ENCODE measurements at places on chromosomes 7 and 10.

GRCh38 chr10:100043796-100044195, 34.0 kb upstream of the DNMBP start:
- DNase-seq, result no peak

DNA sequence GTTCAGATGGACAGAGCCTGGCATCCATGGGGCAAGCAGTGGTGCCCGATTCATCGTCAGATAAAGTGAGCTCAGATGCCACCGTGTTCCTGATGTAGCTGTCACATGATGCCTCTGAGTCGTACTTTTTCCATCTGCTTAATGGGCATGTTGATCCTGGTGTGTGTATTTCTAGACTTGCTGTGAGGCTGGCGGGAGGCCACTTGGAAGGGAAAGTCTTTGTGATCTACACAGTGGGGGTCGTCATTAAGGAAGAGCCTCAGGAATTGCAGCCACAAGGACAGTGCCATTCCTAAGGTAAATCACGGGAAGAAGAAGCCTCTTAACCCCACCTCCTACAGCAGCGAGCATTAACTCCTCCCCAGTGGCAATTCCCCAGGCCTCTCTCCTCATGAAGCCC, 63.0 kb downstream of the RGS10 start:
- DNase-seq, result no peak

- no peak for DNase-seq
Observed at GRCh38 chr7:140078392-140078791, 15.6 kb upstream of the PARP12 start.

DNA sequence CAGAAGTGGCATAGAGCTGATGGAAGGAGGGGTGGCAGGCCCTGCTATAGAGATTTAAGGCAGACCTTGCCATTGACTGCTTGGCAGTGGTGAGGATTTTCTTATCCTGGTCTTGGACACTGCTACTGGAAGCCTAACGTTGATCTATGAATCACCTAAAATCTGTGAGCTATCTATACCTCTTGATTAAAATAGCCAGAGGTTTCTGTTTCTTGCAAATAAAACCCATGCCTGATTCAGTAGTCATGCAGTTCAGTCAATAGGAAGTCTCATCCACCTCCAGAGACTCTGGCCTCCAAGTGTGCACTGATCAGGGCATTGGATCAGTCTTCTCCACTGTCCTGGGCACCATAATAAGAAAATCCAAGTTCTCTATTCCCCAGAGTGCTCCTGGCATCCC, 286.5 kb downstream of the PTEN start:
- DNase-seq, result no peak

- DNase-seq, result no peak
Observed at GRCh38 chr7:35802649-35803048, 1.8 kb downstream of the SEPTIN7 start.

GRCh38 chr7:47221826-47222225, 360.1 kb downstream of the TNS3 start:
- DNase-seq, result no peak

- no peak for DNase-seq
Observed at GRCh38 chr7:74023092-74023536, 4.9 kb upstream of the ELN start.

DNA sequence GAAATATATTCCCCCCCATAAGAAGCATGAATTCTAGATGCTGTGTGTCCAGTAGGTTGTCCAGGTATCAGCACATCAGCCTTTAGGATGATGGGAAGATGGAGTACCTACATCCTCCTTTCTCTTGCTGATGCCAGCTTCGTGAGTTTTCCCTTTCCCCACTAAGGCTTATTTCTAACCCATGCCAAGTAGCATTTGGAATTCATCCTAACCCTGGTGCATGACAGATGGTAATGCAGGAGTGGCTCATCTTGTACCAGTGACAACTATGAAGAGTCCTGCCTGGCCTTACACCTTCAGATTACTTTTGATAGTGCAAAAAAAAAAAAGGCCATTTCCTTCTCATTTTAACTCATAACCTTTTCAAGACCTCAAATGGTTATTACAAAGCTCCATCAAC, 58.7 kb downstream of the ARHGAP21 start:
- DNase-seq, result no peak
